ENCODE measurements at places on chromosomes 2 and 18. TPM values are rescaled to one million over a fixed set of nuclear protein-coding genes. Genes with fewer than 3 reads are reported as not detected.

- ATAC-seq, result no peak
These were observed 25.6 kb upstream of the NTSR2 start for GRCh38 chr2:11695576-11695975.

DNA sequence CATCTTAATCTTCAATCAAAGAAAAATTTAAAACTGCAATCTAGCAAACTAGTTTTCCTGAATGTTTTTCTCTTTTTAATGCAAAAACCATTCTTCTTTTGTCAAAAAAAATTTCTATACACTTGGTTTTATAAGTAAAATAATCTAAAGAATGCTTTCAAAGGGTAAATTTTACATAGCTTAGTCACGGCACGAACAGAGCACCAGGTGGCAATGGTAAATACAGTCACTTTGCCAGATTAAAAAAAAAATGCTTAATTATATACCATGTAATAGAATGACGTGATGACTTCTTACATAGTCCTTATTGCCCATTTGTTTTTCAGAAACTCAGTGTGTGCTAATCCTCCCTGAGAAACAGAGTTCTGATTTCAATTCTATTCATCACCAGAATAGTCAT is 10.4 kb downstream of the FEZ2 start:
- no peak for ATAC-seq

GRCh38 chr2:125227843-125228392 is 1202.8 kb downstream of the CNTNAP5 start:
- no peak for ATAC-seq

GRCh38 chr2:56239437-56239836 is 55.6 kb downstream of the CCDC85A start:
- no peak for ATAC-seq

SATB2 gene
- total RNA-seq, result 1.1 TPM

SOCS6 gene
- 21.2 TPM for total RNA-seq

SMYD5 gene
- total RNA-seq, result 11.7 TPM
